ENCODE measurements at places on chromosomes 1 and 21. TPM values are rescaled to one million over a fixed set of nuclear protein-coding genes. Genes with fewer than 3 reads are reported as not detected.
A peak's percentile ranks its signal among the peaks of the same experiment; 100 is the strongest.

The ANKRD34A gene
- total RNA-seq = 0.56 TPM

DNA sequence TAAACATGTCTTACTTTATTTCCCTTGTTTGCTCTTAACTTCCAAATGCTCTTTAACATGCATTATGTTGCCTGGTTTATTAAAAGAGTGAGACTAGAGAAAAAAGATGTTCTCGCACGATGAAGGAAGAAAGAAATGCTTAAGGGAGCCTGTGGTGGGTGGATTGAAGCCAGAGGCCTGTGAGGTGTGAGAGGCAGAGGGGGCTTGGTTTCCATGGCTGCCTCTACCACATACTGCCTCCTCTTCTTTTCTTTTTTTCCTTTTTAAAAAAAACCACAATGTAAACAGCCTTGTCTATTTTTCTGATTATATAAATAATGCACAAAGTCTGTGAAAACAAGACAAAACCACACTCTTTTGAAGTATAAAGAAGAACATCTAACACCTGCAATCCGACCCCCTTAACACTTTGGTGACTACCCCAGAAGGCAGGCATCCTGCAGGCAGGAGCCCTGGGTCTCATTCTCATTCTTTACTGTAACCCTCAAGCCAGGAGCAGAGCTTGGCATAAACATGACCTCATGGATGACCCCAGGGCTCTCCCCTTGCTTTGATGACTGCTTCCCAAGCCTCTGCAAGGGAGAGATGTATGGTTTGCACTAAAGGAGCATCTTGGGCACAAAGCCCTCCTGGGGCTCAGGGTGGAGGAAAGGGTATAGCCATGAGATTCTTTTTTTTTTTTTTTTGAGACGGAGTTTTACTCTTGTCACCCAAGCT lies 10.1 kb upstream of the PARP1 start:
- H3K27me3 ChIP-seq = peaks cover 24% of the 10 kb centered on the region
- H3K27ac ChIP-seq = no peak overlapping the region
- no peaks in the 10 kb centered on the region for H3K4me1 ChIP-seq
- no peak for DNase-seq

DNA sequence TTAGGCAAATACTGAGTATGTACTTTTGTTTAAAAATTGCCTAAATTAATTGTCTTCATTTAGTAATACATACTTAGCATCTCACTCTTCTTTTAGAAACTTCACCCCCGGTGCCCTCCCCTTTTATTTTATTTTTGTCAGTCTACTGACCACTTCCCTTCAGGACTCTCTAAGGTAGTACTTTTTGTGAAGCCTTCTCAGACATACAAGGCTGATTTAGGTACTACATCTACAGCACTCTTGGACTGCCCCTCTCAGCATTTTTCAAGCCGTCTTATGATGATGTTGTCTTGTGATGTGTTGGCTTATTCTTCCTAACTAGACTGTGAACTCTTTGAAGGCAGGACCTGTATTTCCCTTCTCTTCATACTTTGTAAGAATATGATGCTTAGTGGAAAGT lies 24.7 kb downstream of the RPS6KC1 start:
- H3K27ac ChIP-seq = no peak overlapping the region
- DNase-seq = no peak
- H3K4me3 ChIP-seq = no peak overlapping the region
- no peaks in the 10 kb centered on the region for H3K27me3 ChIP-seq
- no peaks in the 10 kb centered on the region for H3K4me1 ChIP-seq

The VWA1 gene
- total RNA-seq = 0.83 TPM

DNA sequence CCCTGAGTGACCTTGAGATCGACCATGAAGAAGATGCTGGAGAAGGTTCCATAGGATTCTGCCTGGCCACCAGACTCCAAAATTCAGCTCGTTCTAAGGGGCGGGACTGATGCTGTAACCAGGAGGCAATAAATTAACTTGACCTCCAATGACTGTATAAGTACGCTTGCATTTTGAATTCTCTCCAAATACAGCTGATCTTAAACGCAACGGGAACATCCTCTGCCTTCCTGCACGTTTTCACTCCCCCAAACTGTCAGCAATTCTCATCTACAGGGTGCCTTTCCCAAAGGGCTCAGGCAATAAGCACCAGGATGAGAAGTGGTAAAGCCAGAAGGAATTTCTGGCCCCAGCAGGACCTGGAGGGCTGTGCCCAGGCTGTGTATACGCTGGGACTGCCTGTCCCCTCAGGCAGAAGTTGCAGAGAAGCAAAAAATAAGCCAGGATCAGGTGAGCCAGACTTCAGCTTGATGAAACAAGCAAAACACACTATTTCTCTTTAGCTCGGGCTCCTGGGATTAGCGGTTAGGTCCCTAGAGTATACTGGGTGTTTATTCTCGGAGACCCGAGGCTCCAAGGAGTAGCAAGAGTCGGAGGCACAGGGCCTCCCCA lies 124.8 kb downstream of the LRIG2 start:
- no peaks in the 10 kb centered on the region for H3K36me3 ChIP-seq
- H3K27ac ChIP-seq = no peak overlapping the region
- H3K4me1 ChIP-seq = no peaks in the 10 kb centered on the region
- peaks cover 8% of the 10 kb centered on the region for H3K27me3 ChIP-seq
- DNase-seq = no peak

GRCh38 chr1:212973899-212974298 lies 23.6 kb downstream of the VASH2 start:
- no peak for DNase-seq
- no peaks in the 10 kb centered on the region for H3K27me3 ChIP-seq
- peaks cover under 1% of the 10 kb centered on the region for H3K4me1 ChIP-seq
- no peak overlapping the region for H3K27ac ChIP-seq

The SPRR2B gene
- not detected for total RNA-seq

DNA sequence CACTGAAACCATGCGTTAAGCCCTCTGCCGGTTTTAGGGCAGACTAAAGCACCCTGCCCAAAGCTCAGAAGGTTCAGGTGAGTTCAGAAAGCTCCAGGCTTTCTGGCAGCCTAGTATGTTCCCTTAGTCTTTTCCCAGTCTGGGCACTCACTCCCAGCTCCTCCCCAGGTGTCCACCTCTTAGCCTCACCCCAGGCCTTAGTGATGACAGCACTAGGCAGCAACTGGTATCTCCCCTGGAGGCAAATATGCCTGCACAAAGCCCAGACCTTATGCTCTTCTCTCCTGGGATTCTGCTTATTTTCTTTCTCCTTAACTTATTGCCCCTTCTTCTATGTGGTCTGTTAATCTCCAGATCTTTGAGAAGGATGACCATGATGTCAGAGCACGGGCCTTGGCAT lies 80.2 kb downstream of the CD58 start:
- DNase-seq = no peak
- H3K36me3 ChIP-seq = no peaks in the 10 kb centered on the region
- no peaks in the 10 kb centered on the region for H3K27me3 ChIP-seq
- no peak overlapping the region for H3K4me3 ChIP-seq
- peaks cover 15% of the 10 kb centered on the region for H3K4me1 ChIP-seq

DNA sequence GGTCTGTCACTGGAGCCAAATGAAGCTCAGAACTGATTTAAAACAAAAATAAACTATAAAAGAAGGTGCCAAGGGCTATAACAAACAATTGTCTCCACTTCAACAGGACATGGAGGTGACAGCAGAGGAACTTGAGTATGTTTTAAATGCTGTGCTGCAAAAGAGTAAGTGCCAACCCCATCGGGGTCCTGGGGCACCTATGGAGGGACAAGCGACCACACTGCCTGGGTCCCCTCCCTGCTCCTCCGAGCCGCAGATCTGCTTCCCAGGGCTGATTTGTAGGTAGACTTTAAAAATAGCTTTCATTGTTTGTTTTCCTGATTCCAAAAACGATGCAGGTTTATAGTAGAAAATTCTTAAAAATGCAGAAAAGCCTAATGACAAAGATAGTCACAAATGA lies 42.8 kb downstream of the CAPN9 start:
- no peak overlapping the region for H3K27ac ChIP-seq
- H3K4me1 ChIP-seq = no peaks in the 10 kb centered on the region
- no peak overlapping the region for H3K4me3 ChIP-seq

DNA sequence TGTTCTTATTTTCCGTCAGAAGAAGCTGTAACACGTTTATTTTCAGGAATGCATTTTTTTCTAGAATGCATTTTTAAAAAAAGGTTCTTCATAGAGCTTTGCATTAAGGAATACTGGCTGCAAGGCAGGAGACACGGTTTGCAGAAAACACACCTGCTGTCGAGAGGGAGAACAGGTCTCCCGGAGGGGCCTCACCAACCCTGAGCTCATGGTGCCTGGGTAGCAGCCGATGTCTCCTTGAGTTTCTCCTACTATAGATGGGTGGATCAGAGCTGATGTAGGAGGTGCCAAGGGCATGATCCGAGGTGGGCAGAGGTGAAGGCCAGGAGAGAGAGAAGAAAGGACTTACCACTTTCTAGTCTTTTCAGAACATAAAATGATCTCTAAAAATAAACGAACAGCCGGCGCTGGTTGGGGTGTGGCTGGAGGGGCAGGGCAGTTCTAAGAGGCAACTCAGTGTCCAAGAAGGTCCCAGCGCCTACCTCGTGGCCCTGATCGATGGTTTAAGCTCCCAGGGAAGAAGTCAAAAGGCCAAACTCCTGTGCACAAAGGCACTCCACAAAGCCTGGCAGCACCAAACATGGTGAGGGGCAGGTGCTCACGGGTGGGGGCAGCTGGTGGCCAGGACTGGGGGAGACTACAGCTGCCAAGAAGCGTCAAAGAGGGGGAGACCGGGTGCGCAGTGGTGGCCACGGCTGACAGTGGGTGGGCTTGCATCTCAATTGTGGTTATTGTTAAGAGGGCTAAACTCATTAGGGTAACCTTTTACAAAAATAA lies 12.2 kb downstream of the MORN1 start:
- H3K27ac ChIP-seq = no peak overlapping the region
- no peaks in the 10 kb centered on the region for H3K27me3 ChIP-seq
- no peak for DNase-seq

The LRRC52 gene
- total RNA-seq = not detected

DNA sequence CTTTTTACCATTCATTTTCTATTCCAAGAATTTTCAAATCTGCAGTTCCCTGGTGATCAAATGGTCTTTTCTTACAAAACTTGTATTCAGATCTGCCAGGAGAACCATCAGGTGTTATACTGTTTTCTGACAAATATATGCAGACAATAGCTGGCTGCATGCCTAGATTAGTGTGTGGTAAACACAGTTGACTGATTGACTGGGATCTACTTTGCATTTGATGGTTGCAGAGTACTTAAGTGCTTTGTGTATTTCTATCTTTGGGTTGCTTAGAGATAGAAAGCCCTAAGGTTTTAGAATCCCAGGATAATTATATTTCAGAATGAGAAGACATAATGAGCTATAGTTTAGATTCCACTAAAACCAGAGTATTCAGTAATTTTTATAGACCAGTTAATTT lies 102.0 kb upstream of the CHODL start:
- DNase-seq = no peak
- H3K4me3 ChIP-seq = no peak overlapping the region
- no peaks in the 10 kb centered on the region for H3K36me3 ChIP-seq

The KDF1 gene
- total RNA-seq = not detected

DNA sequence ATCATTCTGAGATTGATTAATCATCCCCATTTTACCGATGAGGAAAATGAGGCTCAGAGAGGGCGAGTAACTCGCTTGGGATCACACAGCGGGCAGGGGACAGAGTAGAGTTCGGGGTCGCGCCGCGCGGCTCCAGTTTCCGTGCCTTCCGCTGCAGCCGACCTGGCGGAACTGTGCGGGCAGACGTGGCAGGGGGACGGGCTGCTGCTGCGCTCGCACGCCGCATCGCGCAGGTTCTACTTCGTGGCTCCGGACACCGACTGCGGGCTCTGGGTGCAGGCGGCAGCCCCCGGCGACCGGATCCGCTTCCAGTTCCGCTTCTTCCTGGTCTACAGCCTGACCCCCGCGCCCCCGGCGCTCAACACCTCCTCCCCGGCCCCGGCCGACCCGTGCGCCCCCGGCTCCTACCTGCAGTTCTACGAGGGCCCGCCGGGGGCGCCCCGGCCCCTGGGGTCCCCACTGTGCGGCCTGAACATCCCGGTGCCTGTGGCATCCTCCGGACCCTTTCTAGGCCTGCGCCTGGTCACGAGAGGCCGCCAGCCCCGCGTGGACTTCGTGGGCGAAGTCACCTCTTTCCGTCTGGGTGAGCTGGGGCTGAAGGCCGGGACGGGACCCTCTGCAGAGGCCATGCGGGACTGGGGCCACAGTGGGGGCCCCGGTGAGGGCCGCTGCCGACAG lies 2.3 kb downstream of the LDLRAD2 start:
- H3K4me3 ChIP-seq = peak overlapping the region; percentile 33
- H3K27me3 ChIP-seq = peaks cover 11% of the 10 kb centered on the region
- H3K4me1 ChIP-seq = peaks cover 6% of the 10 kb centered on the region
- H3K36me3 ChIP-seq = no peaks in the 10 kb centered on the region
- no peak for DNase-seq

- H3K4me1 ChIP-seq = peaks cover 23% of the 10 kb centered on the region
- H3K27me3 ChIP-seq = no peaks in the 10 kb centered on the region
- H3K27ac ChIP-seq = no peak overlapping the region
- DNase-seq = peak; percentile 53
- H3K4me3 ChIP-seq = no peak overlapping the region
These were observed 9.7 kb downstream of the CNN3 start for GRCh38 chr1:94917251-94917650.

The TMCC2 gene
- 2.0 TPM for total RNA-seq

The ZNF670 gene
- total RNA-seq = 4.5 TPM

DNA sequence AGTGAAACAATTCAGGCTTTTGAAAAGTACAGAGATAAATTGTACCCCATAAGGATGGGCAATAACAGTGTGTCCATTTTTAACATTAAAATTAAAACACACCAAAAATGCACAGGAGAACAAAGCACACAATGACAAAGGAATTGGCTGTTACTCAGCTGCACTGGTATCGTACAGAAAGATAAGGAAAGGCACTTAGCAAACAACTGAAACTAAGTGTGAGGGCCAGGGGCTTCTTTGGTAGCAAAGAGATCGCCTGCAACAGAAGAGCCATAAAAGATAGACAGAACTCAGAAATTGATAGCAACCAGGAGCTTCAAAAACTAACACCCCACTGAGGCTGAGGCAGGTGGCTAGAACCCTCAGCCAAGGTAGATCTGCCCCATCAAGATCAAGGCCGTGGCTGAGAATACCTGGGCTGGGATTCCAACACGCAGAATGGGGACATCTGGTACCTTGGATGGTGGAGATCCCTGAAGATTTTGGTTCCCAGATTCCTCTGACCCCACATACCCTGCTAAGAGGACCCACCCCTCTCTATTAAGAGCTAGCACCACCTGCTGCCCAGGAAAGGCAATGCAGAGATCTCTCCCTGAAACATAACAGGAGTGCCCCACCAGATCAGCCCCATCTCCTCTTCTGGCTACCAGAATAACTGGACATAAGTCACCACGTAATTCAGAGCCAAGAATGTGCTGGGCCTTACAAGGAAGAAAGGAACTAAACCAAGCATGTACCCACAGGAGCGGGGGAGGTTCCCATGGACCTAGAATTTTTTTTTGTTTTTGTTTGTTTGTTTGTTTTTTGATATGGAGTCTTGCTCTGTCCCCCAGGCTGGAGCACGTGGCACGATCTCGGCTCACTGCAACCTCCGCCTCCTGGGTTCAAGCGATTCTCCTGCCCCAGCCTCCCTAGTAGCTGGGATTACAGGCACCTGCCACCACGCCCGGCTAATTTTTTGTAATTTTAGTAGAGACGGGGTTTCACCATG lies 16.2 kb downstream of the PLEKHO1 start:
- peaks cover 26% of the 10 kb centered on the region for H3K4me1 ChIP-seq
- peak; percentile 55 for DNase-seq
- no peak overlapping the region for H3K27ac ChIP-seq
- H3K36me3 ChIP-seq = no peaks in the 10 kb centered on the region
- no peaks in the 10 kb centered on the region for H3K27me3 ChIP-seq
